ENCODE measurements at places on chromosomes 1 and 21. TPM values are rescaled to one million over a fixed set of nuclear protein-coding genes. Genes with fewer than 3 reads are reported as not detected.

Gene OR2M3
- not detected for total RNA-seq

DNA sequence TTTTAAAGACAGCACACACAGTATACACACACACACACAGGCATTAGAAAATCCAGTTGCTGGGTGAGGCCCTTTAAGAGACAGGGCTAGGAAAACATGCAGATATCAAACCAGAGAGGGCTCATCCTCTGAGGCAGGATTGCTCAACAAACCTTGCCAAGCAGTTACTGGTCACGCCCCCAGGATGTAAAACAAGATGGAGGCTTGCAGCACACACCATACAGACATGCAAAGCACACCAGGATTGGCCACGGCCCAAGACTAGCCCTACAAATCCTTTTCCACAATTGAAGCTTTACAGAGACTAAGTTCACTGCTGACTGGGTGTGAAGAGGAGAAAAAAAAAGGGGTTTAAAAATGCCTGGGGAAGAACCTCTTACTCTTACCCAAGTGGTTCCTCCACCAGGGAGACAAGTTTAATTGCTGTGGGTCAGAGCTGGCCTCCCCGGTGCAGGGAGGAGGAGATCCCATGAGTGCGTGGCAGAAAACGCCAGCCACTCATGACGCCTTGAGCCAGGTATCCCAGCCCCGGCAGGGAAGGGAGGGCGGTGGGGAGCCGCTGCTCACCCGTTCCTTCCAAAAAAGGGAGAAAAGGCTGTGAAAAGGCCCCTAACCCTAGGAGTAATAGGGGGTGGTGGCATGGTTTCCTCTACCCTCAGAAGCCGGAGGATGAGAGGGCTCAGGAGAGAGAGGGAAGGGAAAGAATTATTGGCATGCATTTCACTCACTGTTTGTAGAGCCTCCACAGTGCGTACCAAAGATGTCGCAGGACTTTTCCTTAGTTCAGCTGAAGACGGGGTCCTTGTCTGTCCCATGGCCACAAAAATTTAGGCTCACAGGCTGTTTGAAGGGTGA, 594.6 kb upstream of the ZP4 start:
- DNase-seq: no peak

DNA sequence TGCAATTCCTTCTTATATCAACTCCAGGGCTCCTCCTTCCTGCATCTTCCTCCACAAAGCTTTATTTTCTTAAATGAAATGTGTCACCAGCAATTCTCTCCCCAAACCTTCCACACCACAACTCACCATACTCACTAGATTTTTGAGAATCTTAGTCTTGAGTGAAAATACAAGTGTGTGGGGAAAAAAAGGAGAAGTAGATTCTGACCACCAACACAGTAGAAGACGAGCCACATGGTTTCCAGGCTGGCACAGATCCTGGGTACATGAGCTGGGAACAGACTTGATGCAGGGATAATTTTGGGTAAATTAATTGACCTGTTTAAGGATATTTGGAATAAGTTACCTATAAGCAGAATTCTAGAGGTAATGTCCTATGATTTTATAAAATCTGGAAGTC, 72.8 kb upstream of the KCNJ15 start:
- no peak for DNase-seq

GRCh38 chr1:115330480-115331013, 7.5 kb downstream of the NGF start:
- no peak for DNase-seq

DNA sequence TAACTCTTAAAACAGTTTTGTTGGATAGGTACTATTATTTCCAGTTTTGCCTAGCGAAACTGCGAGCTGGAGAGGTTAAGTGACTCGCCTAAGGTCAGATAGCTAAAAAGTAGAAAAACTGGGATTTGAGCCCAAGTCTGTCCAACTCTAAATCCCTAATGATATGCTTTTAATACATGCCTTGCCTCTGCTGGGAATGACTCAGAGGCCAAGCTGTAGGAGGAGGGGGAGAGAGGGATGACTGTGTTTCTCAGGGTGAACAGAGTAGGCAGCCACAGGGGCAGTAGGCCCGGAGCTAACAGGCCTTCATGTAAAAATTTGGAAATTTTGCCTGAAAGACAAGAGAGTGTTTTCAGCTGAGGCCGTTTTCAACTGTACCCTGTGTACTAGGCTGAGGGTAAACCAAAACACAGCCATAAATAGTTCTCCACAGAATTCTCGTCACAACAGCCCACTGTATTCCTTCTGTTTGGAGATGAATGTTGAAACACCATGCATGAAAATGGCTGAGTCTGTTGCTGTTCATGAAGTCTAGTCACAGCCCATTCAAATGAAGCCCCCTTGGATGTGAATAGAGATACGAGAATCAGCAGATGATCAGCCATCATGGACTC, 107.5 kb upstream of the HOOK1 start:
- DNase-seq: no peak

- DNase-seq: peak; percentile 82
Measured at GRCh38 chr21:15065392-15066122, 757 bp upstream of the NRIP1 start.

DNA sequence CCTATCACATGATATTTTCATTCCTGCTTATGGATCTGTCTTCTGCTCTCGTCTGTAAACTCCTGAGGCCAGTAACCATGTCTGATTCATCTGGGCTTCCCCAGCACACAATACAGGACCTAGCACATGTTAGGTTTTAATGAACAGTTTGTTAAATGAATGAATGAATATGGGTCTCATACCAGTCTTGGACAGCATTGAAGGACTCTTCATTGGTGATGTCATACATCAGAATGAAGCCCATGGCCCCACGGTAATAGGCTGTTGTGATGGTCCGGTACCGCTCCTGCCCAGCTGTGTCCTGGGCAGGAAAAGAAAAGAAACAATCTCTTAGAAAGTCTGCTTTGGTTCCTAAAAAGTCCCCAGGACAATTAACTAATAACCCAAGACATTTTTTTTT, 53.4 kb downstream of the RAB3B start:
- no peak for DNase-seq

GRCh38 chr1:43659212-43660166, 9.5 kb downstream of the KDM4A start:
- DNase-seq: no peak

Gene TMEM39B
- 25.2 TPM for total RNA-seq

DNA sequence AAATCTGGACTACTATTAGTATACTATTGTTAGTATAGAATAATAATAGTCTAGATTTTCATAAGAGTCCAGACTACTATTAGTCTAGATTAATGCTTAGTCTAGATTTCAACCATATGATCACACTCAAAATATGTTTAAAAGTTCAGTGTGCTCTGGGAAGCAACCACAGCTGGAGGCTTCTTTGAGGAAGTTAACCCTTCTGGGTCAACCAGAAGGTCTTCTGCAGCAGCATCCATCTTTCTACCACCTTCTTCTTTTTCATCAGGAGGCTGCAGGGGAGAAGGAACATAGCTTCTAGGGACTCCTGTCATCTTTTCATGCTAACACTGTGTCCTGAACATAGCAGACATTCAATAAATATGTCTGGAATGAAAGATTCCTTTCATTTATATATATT, 51.2 kb upstream of the DNAJC6 start:
- no peak for DNase-seq
